ENCODE measurements at places on chromosomes 6 and 20.

DNA sequence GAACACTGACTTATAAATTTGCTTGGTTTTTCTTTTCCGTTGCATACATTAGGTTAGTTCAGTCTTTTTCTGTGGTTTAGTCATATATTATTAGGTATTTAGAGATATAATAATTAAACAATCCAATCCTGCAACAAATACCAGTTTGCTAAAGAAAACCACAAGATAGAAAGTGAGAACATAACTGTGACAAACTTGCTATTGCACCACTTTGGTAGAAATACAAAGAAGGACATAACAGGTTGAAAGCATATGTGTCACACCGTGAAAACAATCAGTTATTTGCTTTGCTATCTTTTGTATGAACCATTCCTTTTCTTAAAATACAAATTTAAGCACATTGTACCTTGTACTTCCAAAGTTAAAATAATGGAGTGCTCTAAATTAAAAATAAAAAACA is 42.0 kb upstream of the KCNQ5 start:
- no peak for DNase-seq

DNA sequence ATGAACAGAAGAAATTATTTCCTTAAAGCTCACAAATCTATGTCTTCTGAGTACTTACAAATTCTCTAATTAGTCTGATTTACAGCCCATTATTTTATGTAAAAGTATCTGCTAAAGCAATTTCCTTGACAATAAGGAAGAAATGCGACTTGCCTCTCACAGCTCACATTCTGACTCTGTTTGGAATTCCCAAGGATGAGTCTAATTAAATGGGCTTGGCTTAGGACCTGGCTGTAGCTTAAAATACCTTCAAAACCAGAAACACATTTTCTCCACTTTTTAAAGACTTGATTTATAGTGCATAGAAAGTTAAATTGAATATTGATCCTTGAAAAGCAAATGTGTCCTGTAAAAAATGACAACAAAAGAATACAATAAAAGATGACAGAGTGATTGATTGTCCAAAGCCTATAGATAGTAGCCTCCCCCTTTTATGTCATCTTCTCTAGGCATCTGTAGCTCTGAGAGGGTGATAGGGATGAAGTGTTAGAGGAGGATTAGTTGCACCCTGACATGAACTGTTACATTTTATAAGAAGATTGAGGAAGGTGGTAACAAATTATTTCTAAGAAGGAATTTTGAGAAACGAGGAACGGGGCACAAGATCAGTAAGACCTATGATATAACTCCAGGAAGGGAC is 118.9 kb downstream of the MACROD2 start:
- DNase-seq = no peak

DNA sequence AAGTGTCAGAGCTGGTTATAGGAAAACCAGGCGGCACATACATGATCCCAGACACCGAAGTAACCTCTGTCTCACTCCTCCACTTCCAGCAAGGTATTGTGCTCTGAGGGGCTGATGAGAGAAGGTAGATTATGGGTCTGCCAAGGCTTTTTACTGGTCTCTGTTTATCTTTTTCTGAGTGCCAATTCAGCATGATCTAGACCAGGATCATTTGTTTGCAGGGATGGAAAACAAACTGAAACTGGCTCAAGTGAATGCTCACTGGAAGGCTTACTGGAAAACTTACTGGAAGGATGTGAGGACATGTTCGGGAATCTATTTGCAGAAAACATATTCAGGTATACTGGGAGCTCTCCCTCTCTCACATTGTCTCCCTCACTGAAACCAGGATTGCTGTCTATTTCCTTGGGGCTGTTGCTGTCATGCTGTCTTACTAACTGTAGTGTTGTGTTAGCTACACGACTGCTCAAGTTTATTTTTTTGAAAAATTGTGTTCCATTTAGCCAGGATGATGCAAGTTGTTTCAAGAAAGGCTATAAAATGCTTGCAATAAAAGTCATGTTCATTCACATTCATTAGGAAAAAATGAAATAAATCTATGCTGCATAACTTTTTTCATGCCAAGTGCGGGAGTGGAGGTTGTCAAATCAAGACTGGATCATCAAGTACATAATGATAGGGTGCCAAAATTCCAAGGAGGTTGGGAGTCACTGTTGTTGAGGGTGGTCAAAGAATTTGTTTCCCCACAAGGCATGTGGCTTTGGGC is 37.0 kb downstream of the KLHL31 start:
- DNase-seq = no peak

- DNase-seq = no peak
These were observed 3.6 kb downstream of the ARMH2 start for GRCh38 chr6:24795106-24795505.

GRCh38 chr6:36865835-36866234 is 8.8 kb downstream of the PPIL1 start:
- DNase-seq = no peak

DNA sequence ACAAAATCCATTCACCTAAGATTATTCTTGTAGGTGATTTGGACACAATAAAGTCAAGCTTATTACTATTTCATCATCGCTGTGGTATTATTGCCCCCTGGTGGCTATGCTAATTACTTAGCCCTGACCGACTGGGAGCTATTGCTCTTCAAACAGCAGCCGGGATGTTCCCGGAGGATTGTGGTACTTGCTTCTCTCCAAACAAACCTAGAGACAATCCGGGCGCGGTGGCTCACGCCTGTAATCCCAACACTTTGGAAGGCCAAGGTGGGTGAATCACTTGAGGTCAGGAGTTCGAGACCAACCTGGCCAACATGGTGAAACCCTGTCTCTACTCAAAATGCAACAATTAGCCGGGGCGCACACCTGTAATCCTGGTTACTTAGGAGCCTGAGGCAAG is 15.4 kb upstream of the STMND1 start:
- DNase-seq = peak; percentile 23

DNA sequence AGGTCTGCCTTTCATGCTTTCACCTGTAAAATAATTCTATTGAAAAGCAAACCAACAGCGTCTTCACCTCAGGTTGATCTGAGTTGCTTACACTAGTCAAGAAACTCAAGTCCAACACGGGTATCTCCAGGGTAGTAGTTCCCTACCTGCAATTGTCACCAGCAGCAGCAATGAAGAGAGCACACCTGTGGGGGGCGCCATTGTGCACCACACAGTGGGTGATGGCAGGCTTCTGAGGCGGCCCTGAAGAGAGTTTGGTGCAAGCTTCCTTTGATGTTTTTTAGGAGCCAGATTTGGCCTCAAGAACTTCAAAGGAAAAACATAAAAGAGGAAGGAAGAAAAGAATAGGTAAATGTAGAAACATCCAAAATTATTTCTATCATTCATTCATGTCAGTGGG is 45.1 kb downstream of the KIAA0319 start:
- DNase-seq = no peak

DNA sequence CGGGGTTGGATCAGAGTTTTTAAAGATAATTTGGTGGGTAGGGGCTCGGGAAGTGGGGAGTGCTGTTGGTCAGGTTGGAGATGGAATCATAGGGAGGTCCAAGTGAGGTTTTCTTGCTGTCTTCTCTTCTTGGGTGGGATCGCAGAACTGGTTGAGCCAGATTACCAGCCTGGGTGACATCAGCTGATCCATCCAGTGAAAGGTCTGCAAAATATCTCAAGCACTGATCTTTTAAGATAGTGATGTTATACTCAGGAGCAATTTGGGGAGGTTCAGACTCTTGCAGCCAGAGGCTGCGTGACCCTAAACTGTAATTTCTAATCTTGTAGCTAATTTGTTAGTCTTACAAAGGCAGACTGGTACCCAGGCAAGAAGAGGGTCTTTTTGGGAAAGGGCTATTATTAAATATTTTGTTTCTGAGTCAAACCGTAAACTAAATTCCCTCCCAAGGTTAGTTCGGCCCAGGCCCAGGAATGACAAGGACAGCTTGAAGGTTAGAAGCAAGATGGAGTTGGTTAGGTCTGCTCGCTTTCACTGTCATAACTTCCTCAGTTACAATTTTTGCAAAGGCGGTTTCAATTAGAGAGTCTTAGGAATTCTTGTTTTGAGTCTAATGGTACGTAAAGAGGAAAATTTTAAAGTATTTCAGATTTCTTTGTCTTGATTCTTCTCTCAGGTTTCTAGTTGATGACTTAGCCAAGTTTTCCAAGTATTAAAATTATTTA is 53.1 kb downstream of the SCAF8 start:
- no peak for DNase-seq

- peak; percentile 89 for DNase-seq
These were observed 18.4 kb downstream of the SLC22A23 start for GRCh38 chr6:3438190-3439167.

- DNase-seq = no peak
These were observed 55.0 kb downstream of the SCML4 start for GRCh38 chr6:107769053-107769658.

DNA sequence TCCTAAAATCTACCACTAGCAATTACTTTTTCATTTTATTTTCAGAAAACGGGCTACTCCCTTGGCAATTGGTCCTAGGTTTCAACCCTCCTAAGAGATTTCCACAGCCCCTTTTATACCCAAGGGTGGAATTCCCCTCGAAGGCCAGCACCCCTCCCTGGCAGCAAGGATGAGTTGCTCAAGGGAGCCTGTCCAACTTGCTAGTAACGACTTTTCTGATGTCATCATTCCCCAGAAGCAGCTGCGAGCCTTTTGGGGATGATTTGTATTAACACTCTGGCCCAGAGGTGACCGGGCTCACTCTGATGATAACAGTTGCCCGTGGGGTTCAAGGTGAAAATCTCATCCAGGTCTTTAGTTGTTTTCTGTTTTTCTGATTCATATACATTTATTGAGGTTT is 30.7 kb upstream of the NAA20 start:
- DNase-seq = no peak

DNA sequence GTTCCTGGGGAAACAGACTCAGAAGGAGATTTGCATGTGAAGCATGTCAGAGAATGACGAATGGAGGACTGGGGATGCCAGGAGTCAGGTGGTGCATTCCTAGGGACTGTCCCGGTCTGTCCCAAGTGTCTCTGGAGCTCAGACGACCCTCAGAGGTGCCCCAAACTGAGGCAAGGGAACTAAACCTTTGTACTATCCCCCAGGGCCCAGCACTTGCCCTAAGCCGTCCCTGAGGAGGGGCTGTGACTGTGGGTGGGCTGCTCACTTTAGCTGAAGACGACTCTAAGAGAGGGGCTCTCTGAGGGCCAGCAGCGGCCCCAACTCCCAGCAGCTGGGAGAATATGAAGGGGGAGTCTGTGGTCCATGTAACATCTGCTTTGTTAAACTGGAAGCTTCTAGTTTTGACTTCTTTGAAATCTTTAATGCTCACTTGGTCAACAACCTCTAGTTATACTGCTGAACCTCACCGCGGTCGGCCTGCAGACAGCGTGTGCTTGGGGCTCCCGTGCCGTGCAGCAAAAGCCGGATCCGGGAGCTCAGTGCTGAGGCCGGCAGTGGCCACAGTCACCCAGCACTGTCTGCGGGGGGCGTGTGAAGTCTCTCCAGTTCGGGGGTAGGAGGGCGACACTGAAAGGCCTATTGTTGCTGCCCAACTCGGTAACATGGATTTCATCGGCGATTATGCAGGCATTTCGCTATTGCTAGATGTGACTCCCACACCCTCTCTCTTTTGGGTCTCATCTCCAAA is 34.2 kb downstream of the TUBB2B start:
- DNase-seq = no peak

DNA sequence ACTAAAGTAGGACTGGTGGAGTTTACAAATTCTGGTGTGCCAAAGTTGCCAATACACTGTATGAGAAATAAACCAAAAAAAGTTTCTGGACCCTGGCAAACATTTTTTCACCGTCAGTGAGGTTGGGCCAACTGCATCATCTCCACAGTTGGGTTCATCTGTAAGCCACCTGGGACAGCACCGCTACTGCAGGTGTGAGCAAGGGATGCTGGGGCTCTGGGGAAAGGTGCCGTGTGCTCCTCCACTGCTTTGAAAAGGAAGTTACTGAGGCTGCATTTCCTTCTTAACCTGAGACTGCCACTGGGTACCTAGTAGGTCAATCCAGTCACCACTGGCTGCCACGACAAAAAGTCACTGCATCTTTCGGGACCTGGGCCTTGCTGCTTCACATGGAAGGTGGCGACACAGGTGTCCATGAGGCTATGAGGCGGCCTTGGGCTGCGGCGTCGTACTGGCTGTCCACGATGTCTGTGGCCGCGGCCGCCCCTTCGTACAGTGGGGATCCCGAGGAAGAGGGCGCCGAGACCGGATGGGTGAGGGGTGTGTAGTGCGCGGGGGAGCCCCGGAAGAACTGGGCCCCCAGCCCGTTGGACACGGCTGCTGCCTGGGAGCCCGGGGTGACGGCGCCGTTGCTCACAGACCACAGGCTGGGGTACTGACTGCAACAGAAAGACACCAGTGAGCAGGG is 9.6 kb downstream of the TBXT start:
- no peak for DNase-seq

DNA sequence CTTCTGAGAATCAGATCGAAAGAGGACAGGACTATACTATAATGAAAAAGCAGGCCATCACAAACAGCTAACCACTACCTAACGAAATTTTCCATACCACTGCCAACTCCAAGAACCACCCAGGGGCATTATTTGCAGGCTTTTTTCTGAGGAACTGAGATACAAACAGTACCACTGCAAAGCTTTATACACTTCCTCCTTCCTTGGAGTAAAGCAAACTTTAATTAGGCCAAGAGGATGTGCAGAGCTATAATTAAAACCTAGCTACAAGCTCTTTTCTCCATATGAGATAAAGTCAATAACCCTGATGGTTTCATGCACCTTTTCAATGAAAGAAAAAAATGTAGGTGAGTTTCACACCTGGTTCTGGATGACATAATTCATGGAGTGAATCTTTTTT is 68.5 kb downstream of the ELOVL5 start:
- DNase-seq = no peak

GRCh38 chr20:44248410-44248759 is 1.3 kb downstream of the GDAP1L1 start:
- DNase-seq = no peak

- DNase-seq = no peak
These were observed 57.4 kb upstream of the CCDC167 start for GRCh38 chr6:37556881-37557644.

DNA sequence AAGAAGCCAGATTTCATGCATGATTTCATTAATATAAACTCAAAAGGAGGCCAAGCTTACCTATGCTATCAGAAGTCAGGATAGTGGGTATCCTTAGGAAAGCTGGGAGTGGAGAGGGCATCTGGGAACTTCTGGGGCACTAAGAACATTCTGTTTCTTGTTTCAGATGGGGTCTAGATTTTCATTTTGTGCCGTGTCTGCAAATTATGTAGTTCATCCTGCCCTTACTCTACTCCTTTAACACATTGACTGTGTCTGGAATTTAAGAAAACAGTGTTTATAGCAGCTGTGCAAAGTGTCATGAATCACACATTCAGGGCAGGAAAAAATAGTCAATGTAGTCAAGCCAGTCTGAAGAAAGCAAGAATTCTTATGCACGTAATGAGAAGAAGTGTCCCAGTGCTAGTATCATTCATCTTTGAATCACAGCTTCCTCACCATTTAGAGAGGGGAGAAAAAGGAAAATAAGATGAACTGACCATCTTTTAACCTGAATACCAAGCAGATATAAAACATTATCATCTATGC is 11.6 kb upstream of the SPTLC3 start:
- DNase-seq = no peak

DNA sequence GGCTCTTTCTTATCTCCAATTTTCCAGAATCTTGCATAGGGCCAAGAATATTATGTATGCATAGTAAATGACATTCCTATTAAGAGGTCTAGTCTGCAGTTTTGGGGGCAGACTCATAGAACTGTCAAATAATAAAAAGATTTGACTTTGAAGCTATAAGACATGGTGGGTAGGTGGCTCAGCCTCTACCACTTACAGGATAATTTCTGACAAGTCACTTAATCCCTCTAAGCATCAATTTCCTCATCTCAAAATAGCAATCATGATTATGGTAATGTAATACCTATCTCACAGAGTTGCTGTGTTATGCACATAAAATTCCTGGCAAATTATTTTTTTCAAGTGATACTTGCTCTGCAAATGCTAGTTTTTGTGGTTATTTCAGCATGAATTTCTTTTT is 329.1 kb downstream of the PLCB1 start:
- DNase-seq = no peak
